CD8-positive, alpha-beta memory T cell (primary cell): ENCODE measurements at places on chromosomes 6 and 20.

DNA sequence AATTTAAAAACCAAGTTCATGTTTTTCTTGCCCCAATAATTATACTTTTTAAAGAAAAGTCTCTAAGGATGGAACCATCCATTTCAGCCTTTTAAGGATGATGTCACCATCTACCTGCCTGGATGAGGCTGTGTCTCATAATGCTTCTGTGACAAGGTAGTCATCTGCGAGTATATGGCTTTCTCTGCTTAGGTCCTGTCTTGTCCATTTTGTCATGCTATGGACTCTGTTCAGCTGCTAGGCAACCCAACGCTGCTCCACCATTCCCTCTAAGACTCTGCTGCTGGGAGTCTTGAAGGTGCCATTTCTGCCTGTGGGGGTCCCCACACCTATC is 459.8 kb upstream of the RUNX2 start:
- DNase-seq = no peak

DNA sequence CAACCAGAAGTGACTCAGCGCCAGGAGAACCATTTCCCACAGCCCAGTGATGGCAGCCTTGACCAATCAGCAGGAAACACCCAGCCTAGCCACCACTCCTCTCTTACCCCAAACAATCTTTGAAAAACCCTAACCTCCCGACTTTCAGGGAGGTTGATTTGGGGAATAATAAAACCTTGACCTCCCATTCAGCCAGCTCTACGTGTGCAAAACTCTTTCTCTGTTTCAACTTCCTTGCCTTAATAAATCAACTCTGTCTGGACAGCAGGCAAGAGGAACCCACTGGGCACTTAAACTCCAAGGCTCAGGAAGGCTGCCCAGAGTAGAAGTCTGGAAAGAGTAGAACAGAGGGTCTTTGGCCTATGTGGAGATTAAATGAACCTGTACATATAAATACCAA is 35.0 kb downstream of the SERPINB1 start:
- DNase-seq = no peak

DNA sequence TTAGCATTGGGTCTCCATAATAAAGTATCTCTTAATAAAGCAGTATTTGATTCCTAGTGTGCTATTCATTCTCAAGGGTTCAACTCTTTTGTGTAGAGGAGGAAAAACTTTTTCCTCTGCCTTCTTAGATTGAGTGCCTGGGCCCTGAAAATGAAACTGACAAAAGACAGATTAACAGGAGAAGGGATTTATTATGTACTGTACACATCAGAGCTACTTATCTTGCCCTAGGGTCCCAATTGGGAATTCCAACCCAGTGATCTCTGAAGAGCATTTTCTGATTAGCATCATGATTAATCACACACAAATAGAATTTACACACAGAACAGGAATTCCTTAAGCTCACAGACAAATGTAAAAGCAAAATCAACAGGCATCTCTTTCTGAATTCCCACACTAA is 128.9 kb downstream of the CD164 start:
- no peak for DNase-seq

DNA sequence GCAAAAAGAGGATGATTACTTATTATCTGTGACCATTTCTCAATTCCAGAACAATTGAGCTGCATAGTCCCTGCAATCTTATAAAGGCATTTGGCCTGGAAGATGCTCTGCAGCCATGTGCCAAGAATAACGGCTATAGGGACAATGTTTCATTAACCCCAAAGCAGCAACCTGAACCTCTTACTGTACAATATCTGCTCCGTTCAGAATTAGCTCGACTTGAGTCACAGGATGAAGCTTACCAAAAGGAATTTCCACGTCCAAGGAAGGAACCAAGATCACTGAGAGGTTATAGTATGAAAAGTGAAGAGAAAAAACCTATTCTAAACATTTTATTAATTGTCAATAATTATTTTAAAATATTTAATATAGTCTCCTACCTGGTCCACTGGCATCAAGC is 167.3 kb upstream of the GMDS start:
- no peak for DNase-seq

GRCh38 chr20:36866681-36867495 is 9.1 kb upstream of the TLDC2 start:
- DNase-seq = no peak

DNA sequence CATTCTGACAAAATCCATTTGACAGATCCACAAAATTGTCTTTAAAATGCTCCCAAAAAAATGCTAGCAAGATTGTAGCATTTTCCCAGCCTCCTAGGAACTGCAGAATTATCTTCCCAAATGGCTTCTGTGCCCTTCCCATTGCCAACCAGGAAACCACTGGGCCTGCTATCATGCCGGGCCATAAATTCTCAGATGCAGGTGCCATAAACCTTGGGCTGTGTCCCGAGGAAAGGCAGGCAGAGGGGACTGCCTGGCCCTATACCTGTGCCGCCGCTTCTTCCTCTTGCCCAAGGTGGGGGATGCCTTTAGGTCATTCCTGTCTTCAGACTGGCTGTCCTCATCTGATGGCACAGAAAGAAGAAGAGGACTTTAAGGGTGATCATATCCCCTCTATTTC is 2.8 kb downstream of the VSX1 start:
- DNase-seq = no peak

- DNase-seq = no peak
Observed at GRCh38 chr6:102670735-102671134, 1277.2 kb downstream of the GRIK2 start.

DNA sequence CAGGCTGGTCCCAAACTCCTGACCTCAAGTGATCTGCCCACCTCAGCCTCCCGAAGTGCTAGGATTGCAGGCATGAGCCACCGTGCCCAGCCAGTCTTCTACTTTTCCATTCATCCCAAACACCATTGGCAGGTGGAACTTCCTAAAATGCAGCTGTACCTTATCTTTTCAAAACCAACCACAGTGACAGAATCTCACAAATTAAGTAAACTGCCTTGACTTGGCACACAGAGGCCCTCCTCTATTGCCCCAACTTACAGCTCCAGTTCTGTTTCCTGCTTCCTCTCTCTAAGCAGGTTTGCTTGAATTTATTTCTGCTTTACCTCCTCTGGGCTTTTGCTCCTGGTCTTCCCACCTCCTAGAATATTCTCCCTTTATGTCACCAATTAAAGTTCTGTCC is 7.6 kb downstream of the MYB start:
- no peak for DNase-seq

- no peak for DNase-seq
Observed at GRCh38 chr6:44053760-44054556, 73.3 kb downstream of the MRPL14 start.

GRCh38 chr6:95448208-95448607 is 129.1 kb upstream of the MANEA start:
- DNase-seq = no peak

DNA sequence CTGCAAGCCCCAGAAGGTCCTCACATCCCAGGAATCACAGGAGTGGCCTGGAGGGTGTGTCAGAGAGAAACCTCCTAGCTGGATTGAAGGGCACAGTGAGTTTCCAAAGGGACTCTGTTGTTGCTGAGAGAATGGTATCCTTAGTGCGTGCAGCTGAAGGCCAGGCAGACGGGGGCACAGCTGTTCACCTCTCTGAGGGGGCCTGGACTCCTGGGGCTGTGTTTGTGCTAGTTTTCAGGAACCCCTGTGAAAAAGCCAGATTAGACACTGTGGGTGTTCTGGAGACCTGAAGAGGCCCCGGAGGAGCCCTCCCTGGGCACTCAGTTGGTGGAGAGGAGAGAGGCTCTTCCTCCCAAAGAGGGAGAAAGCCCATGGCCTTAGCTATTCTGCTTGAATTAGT is 223.4 kb downstream of the FARS2 start:
- DNase-seq = no peak

DNA sequence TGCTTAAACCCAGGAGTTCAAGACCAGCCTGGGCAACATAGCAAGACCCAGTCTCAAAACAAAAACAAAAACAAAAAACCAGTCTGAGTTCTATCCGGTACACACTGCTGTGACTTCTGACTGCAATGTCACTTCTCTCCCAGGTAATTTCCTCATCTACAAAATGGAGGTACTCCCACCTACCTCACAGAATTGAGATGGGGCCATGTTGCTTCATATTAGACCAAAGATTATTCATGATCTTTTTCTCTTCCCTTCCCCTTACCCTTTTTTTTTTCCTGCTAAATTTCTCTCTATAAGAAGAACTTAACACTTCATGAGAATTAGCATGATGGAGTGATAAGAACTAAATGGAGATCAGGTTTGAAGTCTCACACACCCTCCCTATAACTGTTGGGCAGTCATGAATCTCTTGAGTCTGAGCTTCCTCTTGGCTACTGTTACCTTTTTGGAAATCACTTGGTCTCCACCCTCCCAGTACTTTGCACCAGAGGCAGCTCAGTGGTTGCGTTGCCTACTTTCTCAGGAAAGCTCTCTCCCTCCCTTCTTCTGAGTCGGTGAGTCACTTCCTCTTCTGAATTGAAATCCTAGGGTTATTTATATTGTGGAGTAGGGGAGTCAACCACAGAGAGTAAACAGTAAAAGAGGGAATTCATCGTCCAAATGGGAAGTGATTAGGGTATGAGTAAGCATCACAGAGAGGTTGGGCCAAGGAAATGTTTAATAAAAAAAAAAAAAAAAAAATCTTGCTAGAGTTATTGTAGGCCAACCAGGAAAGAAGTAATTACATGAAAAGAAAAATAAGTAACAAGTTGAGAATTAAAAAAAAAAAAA is 59.9 kb upstream of the MAP7 start:
- no peak for DNase-seq

GRCh38 chr6:11919771-11920440 is 92.2 kb upstream of the HIVEP1 start:
- no peak for DNase-seq

- DNase-seq = no peak
Observed at GRCh38 chr20:33404281-33404680, 3.0 kb upstream of the CDK5RAP1 start.

DNA sequence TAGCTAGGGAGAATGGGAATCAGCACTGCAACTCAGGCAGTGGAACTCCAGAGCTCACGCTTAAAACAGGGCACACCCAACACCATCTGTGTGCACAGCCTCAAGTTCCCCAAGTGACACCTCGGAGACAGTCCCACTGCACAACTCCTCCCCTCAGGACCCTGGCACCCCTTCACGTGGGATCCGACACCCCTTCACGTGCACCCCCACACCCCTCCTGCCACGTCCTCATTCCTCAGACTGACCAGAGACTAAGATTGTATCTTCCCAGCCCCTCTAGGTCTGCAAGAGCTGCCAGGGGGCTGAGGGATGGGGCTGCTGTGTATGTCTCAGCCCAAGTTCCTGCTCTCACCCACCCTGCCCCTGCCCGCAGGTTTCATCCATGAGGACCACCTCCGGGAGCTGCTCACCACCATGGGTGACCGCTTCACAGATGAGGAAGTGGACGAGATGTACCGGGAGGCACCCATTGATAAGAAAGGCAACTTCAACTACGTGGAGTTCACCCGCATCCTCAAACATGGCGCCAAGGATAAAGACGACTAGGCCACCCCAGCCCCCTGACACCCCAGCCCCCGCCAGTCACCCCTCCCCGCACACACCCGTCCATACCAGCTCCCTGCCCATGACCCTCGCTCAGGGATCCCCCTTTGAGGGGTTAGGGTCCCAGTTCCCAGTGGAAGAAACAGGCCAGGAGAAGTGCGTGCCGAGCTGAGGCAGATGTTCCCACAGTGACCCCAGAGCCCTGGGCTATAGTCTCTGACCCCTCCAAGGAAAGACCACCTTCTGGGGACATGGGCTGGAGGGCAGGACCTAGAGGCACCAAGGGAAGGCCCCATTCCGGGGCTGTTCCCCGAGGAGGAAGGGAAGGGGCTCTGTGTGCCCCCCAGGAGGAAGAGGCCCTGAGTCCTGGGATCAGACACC is 7.6 kb downstream of the MYL9 start:
- DNase-seq = no peak

DNA sequence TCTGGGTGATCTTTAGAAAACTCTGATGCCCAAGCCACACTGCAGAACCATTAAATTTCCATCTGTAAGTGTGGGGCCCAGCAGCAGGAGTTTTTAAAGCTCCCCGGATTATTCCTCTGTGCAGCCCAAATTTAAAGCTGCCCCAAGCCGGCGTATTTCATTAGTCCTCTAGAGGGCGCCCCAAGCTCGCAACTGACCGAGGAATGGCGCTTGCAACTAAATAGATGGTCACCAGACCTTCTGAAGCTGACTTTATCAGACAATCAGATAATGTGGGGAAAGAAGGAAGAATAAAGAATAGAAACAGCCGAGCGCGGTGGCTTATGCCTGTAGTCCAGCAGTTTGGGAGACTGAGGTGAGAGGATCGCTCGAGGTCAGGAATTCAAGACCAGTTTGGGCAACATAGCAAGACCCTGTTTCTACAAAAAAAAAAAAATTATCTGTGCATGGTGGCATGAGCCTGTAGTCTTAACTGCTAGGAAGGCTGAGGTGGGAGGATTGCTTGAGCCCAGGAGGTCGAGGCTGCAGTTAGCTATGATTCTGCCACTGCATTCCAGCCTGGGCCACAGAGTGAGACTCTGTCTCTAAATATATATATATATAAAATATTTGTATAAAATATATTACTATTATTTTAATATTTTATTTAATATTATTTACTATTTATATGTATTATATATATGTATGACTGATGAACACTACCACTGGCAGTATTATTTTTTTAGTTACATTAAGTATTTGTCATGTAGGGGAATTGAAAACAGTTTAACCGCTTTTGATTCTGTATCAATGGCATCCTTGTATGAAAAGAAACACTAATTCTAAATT is 56.0 kb downstream of the OTOR start:
- no peak for DNase-seq

GRCh38 chr6:132282696-132283095 is 118.6 kb downstream of the MOXD1 start:
- DNase-seq = no peak

DNA sequence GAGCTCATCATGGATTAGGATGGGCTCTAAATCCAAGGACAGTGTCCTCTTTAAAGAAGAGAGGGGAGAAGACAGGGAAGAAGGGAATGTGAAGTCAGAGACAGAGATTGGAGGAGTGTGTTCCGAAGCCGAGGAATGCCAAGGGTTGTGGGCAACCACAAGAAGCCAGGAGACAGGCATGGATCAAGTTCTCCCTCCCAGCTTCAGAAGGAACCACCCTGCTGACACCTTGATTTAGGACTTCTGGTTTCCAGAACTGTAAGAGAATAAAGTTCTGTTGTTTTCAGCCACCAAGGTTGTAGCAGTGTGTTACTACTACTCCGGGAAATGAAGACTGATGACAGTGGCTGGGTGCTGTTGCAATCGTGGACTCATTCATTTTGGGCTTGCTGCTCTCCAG is 120.1 kb downstream of the RPS12 start:
- DNase-seq = no peak

GRCh38 chr6:162178666-162179065 is 548.9 kb downstream of the PRKN start:
- no peak for DNase-seq

- DNase-seq = no peak
Observed at GRCh38 chr20:36830791-36831691, 44.9 kb upstream of the TLDC2 start.

- no peak for DNase-seq
Observed at GRCh38 chr6:102327697-102328225, 934.3 kb downstream of the GRIK2 start.

GRCh38 chr6:133972388-133972787 is 19.4 kb downstream of the TBPL1 start:
- no peak for DNase-seq

DNA sequence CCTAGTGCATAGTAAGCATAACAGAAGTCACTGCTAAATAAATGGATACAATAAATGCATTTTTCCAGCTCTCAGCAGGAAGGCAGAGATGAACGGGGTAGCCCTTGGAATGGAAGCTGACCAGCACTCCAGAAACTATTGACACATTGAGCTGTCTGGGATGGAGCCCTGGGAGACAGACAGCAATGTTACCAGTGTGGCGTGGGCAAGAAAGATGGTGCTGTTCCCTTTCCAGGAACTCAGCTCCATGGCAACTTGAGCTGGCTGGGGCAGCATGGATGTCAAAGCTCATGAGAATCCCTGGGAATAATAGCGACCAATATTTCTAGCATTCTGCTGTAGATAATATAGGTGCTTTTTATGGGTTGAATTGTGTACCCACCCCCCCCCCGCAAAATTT is 104.3 kb upstream of the PTPRT start:
- DNase-seq = no peak
